ENCODE measurements at places on chromosomes 13 and 19.

DNA sequence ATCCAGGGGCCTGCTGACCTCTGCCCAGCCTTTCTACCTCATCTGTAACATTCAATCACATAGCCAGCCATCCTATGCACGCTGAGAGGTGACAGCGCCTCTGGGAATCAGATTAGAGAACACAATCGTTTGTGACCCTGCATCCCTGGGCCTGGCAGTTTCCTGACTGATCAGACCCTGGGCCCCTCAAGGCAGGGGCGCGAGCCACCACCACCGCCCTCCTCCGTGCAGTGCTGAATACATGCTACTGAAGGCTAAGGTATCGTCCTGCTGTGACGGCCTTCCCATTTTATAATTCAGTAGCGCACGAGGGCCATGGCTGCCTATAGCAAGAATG lies 1.3 kb downstream of the TMTC4 start:
- no peak for DNase-seq

DNA sequence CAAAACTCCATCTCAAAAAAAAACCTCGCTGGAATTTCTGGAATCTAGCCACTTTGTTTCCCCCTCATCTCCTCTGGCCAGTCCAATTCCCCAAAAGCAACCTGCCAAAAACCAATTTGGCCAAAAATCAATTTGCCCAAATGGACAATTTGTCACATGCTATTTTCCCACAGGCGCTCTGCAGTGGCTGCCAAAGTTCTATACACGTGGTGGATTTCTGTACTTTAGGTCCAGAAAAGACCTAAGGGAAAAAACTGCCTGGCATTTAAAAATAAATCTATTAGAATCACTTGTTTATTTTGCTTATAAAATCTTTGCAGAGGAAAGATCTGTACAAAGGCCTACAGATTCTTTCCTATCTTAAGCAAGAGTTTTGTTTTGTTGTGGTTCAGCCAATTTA lies 79.4 kb downstream of the MAP4K1 start:
- no peak for DNase-seq

GRCh38 chr13:20940083-20940482 lies 37.5 kb upstream of the XPO4 start:
- no peak for DNase-seq

GRCh38 chr13:37534181-37534580 lies 64.4 kb downstream of the POSTN start:
- no peak for DNase-seq

GRCh38 chr19:23394511-23394910 lies 760 bp downstream of the ZNF91 start:
- DNase-seq, result no peak

DNA sequence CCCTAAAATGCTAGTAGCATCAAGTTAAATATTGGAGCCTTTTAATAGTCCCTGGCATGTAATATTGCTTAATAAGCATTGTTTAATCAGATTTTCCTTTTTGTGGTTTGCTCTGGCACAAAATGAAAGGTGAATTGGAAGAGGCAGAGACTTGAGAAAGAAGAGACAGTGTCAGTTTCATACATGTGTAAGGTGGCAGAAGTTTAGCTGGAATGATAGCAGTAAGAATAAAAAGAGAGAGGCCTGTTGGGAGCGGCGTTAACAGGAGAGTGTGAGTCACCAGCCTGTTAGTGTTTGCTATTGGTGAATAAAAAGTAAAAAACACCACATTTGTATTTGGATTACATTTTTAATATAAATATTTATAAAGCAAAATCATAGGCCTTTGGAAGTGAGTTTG lies 145.3 kb downstream of the PDS5B start:
- no peak for DNase-seq

DNA sequence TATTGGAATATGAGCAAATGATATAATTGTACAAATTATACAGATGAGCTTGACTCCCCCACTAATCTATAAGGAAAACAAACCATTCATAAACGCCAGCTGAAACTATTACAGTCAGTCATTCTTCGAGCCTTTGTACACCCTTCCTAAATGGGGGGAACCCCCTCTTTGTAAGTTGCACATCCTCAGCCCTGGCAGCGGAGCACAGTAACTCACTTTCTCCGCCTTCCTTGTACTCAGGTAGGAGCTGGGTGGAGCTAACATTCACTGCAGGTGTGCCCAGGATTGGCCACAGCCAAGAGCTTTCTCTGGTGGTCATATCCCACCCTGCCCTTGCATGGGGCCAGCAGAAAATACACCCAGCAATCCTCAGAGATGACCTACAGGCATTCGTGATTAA lies 28.6 kb downstream of the PIN1 start:
- DNase-seq, result no peak

DNA sequence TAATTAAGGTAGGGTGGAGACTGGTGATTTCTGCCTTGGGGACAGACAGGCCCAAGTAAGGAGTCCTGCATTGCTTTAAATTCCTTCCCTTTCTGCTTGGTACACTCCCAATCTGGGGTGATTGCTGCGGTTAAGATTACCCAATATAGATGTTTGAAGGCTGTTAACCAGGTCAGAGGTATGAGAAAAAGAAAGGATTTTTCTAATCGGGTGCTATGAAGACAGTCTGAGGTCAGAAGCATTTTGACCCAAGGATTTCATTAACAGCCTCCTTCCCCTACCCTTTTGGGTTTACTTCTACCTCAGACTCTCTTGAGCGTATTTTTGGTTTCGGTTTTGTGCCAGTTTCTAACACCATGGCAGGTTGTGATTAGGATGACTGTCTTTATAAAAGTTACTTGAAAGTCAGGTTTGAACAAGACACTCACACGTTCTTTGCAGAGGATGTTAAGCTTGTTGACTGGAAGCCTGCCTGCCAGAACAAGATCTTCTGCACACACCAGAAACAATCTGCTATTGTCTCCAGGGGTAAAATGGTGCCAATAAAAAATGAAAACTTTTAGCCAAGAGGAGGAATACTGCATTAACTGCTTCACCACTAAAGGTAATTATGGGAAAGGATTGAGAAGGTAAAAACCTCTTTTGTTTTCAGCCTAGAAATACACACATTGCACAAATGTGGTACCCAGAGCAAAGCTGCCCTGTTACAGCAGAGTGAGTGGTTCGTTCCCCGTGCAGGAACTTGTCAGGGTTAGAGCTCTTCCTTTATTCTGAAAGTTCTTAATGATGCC lies 108.8 kb downstream of the NDFIP2 start:
- no peak for DNase-seq

DNA sequence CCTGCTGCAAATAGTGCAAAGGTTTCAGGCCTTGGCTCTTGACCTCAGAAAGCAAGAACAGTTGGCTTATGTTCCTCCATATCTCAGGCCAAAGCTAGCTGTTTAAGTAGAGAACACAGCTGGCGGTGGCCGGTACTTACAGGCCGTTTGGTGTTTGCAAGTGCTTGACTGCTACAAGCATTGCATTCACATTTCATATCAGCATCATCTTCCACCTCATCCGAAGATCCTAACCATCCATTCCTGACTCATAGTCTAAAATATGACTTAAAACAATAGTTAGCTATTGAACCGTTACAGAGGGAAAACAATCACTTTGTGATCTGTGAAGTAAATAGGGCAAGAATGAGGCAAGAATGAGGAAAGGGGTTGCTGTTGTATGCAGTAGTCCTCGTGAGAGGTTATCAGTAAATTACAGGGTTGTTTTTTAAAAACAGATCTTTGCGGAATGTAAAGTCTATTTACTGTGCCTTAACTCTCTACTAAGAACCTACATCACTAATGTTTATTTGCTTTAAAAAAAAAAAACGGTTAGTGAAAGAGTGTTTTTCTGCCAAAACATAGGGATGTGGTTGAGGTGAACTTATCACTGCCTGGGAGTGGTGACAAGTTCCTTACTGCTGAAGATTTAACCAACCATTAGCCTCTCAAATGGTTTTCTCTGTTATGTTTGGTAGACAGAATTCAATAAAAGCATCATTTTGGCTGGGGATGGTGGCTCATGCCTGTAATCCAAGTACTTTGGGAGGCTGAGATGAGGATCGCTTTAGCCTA lies 21.6 kb upstream of the WDR88 start:
- no peak for DNase-seq

DNA sequence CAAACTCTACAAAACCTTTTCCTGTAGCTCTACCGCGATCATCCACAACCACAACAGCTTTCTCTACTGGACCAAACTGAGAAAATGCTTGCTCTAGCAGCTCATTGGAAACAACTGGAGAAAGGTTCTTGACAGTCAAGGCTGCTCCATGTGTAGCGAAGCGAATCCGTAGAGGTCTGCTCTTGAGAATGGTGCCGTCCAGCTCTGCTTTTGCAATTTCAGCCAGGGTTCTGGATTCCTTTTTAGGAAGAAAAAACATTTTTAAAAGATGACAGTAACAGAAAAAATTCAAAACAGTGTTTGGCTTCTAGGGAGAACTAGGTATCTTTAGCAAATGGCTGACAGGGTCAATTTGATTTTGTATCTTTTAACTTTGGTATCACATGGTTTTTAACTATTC lies 10.4 kb downstream of the PSPC1 start:
- DNase-seq, result no peak

GRCh38 chr13:25132751-25133390 lies 36.9 kb downstream of the PABPC3 start:
- no peak for DNase-seq

- DNase-seq, result no peak
Measured at GRCh38 chr19:39754971-39755370, 17.1 kb upstream of the CLC start.

DNA sequence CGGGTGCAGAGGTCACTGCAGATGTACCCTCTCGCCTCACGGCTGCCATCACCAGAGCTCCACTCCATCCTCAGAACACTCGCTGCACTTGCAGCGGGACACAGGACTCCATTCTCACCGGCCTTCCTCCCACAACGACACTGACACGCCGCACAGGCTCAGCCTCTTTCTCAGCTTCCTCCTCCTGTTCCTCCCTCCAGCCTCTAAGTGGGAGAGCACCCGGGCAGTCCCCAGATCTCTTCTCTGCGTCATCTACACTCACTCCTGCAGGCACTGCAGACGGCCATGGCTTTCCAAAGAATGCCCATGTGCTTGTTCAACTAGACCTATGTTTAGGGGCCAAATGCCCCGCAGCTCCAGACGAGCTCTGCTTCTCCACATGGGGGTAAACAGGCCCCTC lies 14.3 kb upstream of the FKRP start:
- no peak for DNase-seq

DNA sequence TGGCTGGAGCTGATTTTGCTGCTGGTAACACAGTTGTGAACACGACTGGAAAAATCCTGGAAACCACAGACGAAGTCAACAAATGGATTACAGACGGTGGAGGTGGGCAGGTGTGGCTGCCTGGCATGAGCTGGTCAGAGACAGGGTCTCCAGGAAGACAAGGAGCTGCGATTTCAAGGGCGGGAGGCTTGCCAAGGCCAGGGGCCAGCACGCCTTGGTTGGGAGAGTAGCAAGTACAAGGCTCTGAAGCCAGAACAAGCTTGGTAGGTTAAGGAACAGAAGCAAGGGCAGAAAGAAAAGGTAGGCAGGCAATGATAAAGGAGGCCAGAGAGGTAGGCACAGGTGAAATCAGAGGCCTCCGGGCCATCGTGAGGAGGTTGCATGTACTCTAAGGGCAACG lies 50.7 kb upstream of the AMER2 start:
- DNase-seq, result no peak

DNA sequence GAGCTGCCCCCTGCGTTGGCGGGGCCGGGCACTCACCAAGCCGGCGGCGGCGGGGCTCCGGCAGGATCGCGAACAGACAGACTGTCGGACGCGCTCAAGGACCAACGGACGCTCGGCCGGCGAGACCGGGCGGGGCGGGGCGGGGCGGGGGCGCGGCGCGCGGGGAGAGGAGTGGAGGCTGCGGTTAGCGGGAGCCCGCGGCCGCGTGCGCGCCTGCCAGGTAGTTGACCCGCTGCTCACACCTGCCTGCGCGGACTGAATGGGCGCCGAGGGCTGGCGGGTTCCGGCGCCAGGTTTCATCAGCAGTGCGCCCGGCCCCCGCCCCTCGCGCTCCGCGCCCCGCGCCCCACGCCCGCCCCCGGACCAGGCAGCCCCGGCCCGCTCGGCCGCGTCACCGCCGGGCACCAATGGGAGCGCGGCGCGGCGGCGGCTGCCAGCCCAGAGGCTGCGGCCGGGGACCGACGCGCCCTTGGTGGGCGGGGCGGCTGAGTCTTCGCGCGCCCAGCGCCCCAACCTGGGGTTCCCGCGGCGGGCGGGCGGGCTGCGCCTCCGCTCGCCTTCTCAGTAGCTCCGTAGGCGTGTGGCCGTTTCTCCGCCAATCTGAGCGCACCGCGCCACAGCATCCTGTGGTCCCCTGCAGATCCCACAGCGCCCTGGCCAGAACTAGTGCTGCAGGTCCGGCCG lies at the start of gene SLC7A1:
SLC7A1 (minus strand) TSS at position 309 of the 684 bp plus-strand sequence. CDS start 59,500 bp downstream, outside the sequence.
- peak; percentile 54 for DNase-seq

GRCh38 chr19:11018179-11018578 lies 57.3 kb downstream of the SMARCA4 start:
- no peak for DNase-seq

GRCh38 chr19:53828531-53828930 lies 4.4 kb upstream of the NLRP12 start:
- no peak for DNase-seq

- no peak for DNase-seq
Measured at GRCh38 chr19:47509170-47509847, 5.6 kb downstream of the NAPA start.

GRCh38 chr13:99320693-99321481 lies 13.7 kb upstream of the GPR183 start:
- no peak for DNase-seq

All from stimulated activated CD4-positive, alpha-beta T cell treated with anti-CD3 and anti-CD28 coated beads, Interleukin-1b, Interleukin-23, amount 100 ng/mL, for 1 hour (primary cell).